ENCODE measurements at places on chromosomes 4 and X.

DNA sequence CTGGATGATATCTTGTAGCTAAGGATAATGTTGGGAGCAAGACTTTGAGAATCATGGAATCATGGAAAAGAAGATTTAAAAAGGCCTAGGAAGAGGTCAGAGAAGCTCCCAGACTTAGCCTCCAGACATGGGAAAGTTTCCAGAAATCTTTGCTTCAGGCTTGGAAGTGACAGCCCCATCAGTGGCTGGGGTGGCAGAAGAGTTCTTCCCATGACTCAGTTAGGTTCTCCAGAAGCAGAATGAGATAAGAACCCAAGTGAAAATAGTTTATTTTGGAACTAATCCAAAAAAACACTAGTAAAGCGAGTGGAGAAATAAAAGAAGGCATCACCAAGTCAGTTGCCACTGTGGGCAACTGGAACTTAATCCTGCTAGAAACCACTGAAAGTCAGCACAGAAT, 506.9 kb downstream of the MID1IP1 start:
- DNase-seq: no peak

DNA sequence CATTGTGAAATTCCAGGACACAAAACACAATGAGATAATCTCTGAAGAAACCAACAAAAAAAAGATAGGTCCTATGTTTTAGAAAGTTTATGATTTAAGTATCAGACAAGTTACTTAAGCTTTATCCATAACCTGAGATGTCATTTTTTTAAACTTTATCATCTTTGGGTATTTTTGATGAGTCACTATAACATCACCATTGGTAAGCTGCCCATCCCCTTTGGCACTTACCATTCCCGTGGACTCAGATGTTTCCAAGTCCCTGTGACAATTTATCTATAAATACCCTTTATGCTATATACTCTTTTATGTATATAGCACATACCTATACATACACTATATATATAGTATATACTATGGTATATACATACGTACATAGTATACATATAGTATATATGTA, 198.9 kb upstream of the GEMIN8 start:
- DNase-seq: no peak

- DNase-seq: no peak
Observed at GRCh38 chrX:121671649-121672048, 624.2 kb downstream of the GLUD2 start.

GRCh38 chr4:8708401-8709021, 115.9 kb downstream of the CPZ start:
- DNase-seq: no peak

- no peak for DNase-seq
Observed at GRCh38 chr4:144557404-144557803, 88.6 kb upstream of the HHIP start.

GRCh38 chr4:158826057-158826456, 57.2 kb downstream of the FNIP2 start:
- no peak for DNase-seq

- DNase-seq: peak; percentile 45
Observed at GRCh38 chrX:131827935-131828334, 195.2 kb upstream of the STK26 start.

DNA sequence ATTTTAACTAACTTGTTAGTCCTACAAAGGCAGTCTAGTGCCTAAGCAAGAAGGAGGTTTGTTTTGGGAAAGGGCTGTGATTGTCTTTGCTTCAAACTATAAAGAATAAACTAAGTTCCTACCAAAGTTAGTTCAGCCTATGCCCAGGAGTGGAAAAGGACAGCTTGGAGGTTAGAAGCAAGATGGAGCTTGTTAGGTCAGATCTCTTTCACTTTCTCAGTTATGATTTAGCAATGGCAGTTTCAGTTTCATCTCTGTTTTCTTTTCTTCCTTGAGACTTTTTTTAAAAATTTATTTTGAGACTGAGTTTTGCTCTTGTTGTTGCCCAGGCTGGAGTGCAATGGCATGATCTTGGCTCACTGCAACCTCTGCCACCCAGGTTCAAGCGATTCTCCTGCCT, 82.9 kb upstream of the NLGN4X start:
- no peak for DNase-seq

GRCh38 chr4:39716356-39716755, 18.4 kb downstream of the UBE2K start:
- DNase-seq: no peak

- DNase-seq: no peak
Observed at GRCh38 chrX:148930206-148930729, 429.9 kb downstream of the AFF2 start.

DNA sequence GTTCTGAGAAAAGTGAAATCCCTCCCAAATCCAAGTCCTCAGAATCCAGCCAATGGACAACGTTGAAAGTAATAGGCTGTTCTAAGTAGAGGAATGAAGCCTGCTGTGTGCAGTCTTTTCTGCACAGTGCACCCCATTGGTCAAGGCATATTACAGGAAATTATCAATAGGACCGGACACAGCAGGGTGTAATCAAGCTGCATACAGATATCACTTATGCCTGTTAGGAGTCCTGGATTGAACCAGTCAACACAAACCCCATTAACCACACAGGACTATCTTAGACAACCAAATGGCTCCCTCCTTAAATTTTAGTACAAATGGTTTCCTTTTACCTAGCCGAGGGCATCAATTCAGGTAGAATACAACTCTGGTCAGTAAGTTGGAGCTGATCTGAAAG, 34.2 kb upstream of the MAGEA8 start:
- no peak for DNase-seq

DNA sequence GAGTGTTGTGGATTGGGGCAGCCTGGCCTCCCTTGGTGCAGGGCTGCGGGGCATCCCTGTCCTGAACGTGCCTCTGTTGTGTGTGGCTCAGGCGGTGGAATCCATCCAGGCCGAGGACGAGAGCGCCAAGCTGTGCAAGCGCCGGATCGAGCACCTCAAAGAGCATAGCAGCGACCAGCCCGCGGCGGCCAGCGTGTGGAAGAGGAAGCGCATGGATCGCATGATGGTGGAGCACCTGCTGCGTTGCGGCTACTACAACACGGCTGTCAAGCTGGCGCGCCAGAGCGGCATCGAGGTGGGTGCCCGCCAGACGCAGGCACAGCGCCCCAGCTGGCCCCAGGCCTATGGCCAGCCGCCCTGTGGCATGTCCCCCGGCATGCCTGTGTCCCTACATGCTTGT, 25.6 kb downstream of the MAEA start:
- no peak for DNase-seq

- no peak for DNase-seq
Observed at GRCh38 chr4:55682295-55682694, 46.2 kb upstream of the NMU start.

DNA sequence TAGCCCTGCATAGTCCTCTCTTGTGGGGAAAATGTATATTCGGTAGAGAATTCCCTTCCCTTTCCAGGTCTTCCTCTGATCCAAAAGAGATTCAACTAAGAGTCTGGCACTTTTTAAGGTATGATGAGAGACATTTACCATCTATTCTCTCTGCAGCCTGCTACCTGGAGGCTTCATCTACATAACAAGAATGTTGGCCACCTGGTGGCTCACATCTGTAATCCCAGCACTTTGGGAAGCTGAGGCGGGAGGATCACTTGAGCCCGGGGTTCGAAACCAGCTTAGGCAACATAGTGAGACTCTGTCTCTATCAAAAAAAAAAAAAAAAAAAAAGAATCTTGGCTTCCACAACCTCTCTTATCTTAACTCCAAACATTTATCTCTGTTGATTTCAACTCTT, 40.4 kb upstream of the NOCT start:
- no peak for DNase-seq

DNA sequence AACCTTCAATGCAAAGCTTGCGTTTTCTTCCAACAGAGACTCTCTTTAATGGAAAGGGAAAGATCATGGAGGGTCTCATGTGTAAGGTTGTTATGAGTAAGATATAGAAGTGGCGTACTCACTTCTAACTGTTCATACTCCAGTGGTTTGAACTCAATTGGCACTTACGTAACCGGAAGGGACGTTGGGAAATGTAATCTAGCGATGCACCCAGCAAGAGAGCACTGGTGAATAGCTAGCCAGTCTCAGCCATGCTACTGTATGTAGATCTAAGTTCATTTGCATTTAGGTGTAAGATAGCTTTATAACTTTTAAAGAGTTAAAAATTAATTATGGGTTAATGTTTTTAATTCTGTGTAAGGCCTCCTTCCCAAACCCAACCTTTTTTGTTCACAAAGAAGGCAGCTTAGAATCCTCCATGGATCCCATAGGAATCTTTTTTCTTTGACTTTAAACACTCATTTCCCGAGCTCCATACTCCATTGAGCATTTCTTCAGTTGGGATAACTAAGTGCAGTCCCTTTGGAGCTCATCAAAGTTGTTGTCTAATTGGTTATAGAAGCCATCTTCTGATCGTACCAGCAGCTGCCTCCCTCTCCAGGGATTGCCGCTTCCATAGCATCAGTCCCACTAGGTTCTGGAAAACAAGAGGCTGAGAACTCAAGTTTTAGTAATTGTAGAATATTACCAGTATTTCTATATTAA, 191.1 kb downstream of the RAPGEF2 start:
- DNase-seq: no peak

- DNase-seq: no peak
Observed at GRCh38 chr4:155592938-155593297, 73.7 kb upstream of the GUCY1A1 start.

DNA sequence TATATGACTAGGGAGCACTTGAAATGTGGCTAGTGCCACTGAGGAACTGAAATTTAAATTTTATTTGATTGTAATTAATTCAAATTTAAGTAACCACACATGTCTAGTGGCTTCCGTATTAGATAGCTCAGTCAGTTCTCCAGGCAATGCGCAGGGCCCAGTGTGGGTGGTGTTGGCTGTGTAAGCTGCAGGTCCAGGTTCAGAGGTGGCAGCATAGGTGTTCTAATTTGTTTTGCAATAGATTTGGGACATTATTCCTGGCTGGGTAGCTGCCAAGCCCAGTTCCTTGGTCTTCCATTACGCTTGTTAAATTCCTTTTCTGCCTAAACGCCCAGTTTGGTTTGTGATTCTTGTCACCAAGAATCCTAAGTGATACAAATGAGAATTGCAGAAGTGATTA, 79.5 kb downstream of the FAM184B start:
- no peak for DNase-seq

- DNase-seq: no peak
Observed at GRCh38 chr4:30922625-30923024, 202.5 kb downstream of the PCDH7 start.

- DNase-seq: peak; percentile 48
Observed at GRCh38 chrX:130028196-130028595, 45.8 kb downstream of the BCORL1 start.

- DNase-seq: no peak
Observed at GRCh38 chr4:116829187-116829586, 256.2 kb downstream of the TRAM1L1 start.

GRCh38 chr4:180669680-180670079, 1573.5 kb upstream of the TENM3 start:
- DNase-seq: no peak

DNA sequence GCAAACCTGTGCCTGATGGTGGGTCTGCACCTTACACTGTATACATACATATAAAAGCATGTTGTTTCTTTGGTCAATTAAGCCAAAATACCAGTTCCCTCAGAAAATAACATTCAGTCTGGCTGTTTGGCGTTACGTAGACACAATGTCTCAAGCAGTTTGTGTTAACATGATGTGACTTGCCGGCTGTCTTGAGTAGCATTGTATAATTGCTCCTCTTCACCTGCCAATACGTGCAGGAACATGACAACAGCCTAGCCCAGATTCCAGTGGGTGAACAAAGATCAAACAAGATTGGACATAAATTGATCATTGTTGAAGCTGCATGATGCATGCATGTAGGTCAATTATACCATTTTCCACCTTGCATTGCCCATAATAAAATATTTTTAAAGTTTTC, 102.3 kb downstream of the F11 start:
- no peak for DNase-seq

Measured in activated naive CD4-positive, alpha-beta T cell treated with anti-CD3 and anti-CD28 coated beads, Interleukin-2, amount 50 U/mL, for 16 hours (primary cell).